Fibroblast of upper back skin (primary cell): ENCODE measurements at places on chromosomes 7 and 10.

GRCh38 chr10:69065406-69066361 lies 22.2 kb upstream of the SRGN start:
- peak; percentile 54 for DNase-seq

- DNase-seq, result no peak
Measured at GRCh38 chr7:112707655-112708054, 82.5 kb downstream of the TMEM168 start.

DNA sequence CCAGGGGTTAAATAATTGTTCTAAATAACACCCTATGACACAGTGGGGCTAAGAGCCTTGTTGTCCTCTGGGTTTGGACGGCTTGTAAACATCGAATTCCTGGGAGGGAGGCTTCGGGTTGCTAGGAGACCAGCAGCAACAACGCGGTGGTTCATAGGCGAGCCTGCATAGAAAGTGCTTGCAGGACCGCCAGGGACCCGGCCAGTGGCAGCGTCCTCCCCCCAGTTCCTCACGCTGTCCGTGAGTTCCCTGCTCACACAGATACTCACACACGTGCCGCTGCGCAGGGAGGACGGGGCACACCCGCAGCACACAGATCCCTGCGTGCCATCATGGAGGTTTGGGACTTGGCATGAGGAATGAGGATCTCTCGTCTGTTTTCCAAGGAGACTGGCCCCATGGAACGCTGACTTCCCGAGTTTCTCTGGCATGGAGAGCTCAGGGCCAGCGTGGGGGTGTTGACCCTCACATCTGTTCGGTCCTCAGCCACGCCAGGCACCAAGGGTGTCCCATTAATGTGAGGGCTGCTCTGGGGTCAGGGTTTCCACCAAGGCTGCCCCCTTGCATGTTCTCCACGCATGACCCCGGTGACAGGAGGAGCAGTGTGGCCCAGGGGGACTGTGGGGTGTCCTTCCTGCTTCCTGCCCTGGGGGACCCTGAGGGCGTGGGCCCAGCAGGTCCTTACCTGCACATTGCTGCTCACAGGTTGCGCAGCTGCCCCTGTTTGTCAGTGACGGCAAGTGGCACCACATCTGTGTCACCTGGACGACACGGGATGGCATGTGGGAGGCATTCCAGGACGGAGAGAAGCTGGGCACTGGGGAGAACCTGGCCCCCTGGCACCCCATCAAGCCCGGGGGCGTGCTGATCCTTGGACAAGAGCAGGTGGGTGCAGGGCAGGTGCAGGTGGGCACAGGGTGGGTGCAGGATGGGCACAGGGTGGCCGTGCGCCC lies 9.7 kb downstream of the NPTX2 start:
- no peak for DNase-seq

GRCh38 chr10:62655337-62655994 lies 149.1 kb upstream of the ADO start:
- no peak for DNase-seq

DNA sequence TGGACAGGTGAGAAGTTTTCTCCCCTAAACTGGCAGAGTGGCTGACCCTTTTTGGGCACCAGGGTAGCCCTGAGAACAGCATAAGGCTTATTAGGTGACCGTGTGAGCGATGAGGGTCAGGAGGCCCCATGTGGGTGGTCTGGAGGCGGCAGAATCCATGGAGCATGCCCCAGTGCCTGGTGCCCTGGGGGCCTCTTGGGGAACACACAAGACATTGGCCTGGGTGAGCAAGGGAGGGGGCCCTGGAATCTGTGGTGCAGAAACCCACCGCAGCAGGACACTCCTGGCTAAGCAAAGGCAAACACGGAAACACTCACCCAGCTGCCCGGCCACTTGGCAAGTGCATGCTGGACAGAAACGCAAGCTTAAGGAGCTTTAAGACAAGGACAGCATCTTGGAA lies 29.5 kb downstream of the YKT6 start:
- DNase-seq, result no peak

GRCh38 chr10:83214136-83214535 lies 925.2 kb upstream of the GHITM start:
- DNase-seq, result peak; percentile 39

DNA sequence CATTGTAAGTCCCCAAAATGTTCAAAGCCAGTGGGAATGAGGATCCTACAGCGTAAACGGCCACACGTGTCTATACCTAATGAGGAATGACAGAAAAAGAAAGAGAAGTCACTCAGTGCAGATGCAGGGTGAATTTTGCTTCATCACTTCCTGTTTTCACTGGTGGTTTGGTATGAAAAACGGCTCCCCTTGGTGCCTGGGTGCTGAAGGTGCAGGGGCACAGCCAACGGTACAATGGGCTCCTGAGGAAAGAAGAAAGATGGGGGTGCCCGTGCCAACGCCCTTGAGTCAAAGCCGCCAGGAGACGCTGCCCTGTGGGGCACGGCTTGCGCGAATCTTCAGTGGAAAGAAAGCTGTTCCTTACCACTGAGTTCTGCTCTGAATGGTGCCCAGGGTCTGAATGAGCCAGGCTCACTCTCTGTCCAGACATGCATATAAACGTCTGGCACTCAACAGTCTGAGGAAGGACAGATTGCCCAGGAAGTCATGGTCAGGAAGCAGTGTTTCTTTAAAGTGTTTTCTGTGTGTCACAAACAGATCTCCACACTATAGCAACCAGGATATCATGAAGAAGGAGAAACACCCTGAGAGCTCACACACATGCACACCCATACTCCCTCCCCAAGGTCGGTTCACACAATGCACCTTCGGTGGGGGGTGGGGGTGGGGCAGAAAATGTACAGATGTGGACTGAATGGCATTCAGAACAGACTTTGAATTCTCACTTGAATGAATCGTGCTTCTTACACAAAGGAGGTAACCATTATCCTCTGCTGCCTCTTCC lies 105.8 kb downstream of the ELMO1 start:
- no peak for DNase-seq

GRCh38 chr7:15327001-15327400 lies 234.8 kb downstream of the AGMO start:
- DNase-seq, result no peak

GRCh38 chr10:28808693-28809092 lies 131.4 kb downstream of the BAMBI start:
- DNase-seq, result no peak

DNA sequence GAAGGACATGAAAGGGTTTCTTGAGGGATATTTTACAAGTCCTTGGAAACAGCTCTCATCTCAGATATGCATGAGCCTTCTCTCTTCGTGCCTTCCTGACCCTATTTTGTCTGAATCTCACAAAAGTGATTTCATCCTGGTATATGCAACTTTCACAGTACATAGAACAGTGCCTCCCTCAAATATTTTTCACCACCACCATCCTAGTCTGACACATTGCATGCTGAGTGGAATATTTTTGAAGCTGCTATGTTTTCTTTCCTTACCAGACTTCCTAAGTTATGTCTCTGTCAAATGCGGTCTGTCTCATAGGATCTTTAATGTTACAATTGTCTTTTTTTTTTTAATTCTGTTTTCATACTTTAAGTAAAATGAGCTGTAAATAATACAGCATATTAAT lies 673.3 kb upstream of the LRRN3 start:
- DNase-seq, result no peak

GRCh38 chr7:54255242-54255641 lies 286.9 kb upstream of the VSTM2A start:
- DNase-seq, result no peak

DNA sequence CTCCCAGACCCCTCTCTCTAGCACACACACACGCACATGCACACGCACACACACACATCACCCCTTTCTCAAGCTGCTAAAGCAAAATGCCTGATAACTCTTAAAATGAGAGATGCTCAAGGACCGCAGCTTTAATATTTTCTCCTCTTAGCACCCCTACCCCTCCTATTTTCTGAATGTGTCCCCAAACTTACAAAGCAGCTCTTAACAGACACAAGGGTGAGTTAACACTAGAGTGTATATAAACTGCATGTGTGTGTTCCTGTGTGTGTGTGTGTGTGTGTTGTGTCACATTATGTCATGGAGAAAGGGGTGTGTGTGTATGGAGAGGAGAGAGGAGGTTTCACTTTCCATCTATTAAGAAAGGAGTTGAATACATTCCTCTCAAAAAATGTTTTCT lies 1.3 kb downstream of the PTN start:
- no peak for DNase-seq

GRCh38 chr10:23918839-23919238 lies 290.1 kb upstream of the KIAA1217 start:
- peak; percentile 32 for DNase-seq

DNA sequence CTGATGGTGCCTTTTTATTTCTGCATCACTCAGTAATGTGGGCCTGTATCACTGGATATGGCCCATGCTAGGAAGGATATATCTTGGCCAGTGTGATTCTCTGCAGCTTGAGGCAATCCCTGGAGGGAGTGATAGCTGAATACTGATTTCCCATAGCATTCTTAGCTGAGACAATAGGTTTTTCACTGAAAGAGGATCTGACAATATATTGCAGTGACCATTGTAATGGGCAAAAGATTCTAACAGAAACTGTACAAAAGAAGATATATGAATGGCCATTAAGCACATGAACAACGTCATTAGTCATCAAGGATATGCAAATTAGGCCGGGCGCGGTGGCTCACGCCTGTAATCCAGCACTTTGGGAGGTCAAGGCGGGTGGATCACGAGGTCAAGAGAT lies 117.8 kb downstream of the KAT6B start:
- DNase-seq, result no peak

DNA sequence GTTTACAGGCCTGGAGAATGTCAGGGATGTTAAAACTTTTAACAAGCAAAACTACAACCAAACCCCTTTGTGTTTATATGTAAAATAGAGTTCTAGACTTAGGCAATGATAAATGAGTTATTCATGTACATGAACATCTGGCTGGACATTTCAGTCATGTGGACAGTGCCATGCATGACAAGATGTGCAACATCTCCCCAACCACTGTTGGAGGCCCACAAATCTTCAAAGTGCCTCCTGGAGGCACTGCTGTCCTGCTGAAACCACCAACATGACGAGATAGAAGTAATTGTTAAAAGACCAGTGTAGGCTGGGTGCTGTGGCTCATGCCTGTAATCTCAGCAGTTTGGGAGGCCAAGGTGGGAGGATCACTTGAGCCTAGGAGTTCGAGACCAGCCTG lies 18.4 kb downstream of the PPIA start:
- no peak for DNase-seq

- peak; percentile 68 for DNase-seq
Measured at GRCh38 chr10:110600487-110601101, 33.1 kb downstream of the SMC3 start.

DNA sequence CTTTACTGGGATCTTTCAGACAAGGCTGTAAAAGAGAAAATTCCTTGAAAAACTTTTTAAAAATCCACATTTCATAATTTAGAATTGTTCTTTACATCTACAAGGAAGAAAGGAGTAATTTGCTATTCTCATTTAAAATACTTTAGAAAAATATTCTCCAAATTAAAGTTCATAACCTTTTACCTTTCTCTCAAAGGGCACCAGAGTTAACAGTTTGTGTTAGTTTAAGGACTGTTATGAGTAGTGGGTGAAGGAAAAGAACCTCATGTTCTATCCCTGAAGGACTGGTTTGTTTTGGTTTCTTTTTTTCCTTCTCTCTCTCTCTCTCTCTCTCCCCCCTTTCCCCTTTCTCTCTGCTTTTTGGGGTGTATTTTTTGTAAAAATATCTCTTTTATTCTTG lies 4.1 kb downstream of the AGMO start:
- no peak for DNase-seq

- DNase-seq, result no peak
Measured at GRCh38 chr7:66297579-66297978, 92.4 kb downstream of the TPST1 start.

- DNase-seq, result peak; percentile 82
Measured at GRCh38 chr10:114304017-114304570, 65.0 kb downstream of the VWA2 start.

- peak; percentile 52 for DNase-seq
Measured at GRCh38 chr10:124221356-124222317, 128.2 kb upstream of the CHST15 start.

GRCh38 chr10:50312464-50313437 lies 61.4 kb upstream of the ASAH2 start:
- DNase-seq, result peak; percentile 61

GRCh38 chr10:112663234-112664125 lies 216.5 kb downstream of the VTI1A start:
- DNase-seq, result peak; percentile 75

- DNase-seq, result no peak
Measured at GRCh38 chr7:32477649-32477980, 12.6 kb downstream of the LSM5 start.

- DNase-seq, result no peak
Measured at GRCh38 chr10:121949451-121949850, 21.6 kb upstream of the ATE1 start.

DNA sequence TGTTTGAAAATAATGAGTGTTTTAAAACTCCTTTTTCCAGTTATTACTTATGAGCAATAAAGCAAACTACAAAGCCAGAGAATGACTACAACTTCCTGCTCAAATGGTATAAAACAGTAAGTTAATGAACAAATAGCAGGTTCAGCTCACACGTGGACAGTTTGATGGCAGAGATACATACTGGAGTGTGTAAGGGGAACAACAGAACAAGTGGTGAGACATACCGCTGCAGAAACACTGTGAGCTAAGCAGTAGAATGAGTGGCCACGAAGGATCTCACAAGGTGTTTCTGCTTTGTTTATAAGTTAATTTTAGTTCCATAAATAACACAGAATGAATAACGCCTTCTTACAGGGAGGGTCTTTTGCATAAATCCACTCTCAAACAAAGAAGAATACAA lies 3.0 kb upstream of the MKX start:
- DNase-seq, result no peak

- DNase-seq, result no peak
Measured at GRCh38 chr10:28743576-28743975, 66.3 kb downstream of the BAMBI start.

DNA sequence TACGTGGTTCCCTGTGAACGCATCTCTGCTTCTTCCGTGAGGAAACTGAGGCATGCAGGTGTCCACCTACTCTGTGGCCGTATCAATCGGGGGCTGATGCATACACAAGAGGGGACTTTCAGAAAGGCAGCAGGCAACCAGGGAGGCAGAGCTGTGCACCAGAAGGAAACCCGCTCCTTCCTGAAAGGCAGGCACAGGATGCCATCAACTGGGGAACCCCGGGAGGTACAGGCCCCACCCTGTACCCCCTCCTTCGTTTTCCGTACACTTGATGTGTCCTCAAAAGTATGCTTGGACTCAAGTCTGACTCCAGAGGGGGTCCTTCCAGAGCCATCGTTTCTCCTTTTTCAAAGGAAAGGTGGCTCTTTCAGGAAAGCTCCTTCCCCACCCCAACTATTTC lies 59.5 kb downstream of the ASB13 start:
- no peak for DNase-seq

DNA sequence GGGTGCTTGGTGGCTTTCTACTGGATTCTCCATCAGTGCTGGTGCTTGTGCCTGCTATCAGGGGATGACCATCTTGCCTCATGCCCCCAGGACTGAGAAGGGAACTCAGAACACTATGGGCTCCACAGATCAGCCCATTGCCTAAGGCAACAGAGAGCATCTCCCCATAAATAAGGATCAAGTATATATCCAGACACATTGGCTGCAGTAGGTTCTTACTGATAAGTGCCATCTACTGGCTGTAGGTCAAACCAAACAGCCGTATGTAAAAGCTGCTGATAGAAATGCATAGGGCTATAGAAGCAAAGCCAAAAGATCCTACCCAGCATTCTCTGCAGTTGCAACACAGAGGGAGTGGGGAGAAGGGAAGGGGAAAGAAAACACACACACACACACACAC lies 153.7 kb downstream of the CDK14 start:
- DNase-seq, result peak; percentile 30

- no peak for DNase-seq
Measured at GRCh38 chr10:3866332-3866731, 81.3 kb upstream of the KLF6 start.
